Effector memory CD4-positive, alpha-beta T cell (primary cell): ENCODE measurements at places on chromosomes 12 and 14.

DNA sequence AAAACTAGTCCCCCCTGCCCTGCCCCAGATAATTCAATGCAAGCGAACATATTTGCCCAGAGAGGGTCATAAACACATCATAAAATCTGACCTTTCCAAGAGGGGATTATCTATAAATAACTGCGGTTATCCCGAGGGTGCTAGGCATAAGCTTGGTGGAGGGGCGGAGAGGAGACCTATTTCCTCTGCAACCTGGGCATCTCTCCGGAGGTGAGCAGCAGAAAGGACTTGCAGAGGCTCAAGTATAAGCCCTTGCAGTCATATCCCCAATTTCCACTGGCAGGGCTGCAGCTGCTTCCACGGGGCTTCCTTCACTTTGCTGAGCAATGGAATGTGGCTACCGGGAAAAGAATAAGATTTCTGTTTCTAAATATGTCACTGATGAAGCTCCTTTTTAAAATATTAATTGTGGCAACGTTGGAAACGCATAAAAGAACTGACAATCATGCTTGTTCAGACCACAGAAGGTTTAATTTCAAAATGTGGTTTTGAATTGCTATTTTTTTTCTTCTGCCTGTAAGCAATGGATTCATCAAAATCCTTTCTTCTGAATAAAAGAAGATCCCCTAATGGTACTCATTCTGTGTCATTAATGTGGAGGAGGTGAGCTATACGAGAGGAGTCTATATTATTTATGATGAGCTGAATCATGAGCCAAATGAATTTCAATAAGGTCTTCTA lies 268.9 kb upstream of the ATP2B1 start:
- no peaks in the 10 kb centered on the region for H3K4me1 ChIP-seq
- no peak for DNase-seq
- no peak overlapping the region for H3K27ac ChIP-seq
- H3K27me3 ChIP-seq: no peaks in the 10 kb centered on the region

DNA sequence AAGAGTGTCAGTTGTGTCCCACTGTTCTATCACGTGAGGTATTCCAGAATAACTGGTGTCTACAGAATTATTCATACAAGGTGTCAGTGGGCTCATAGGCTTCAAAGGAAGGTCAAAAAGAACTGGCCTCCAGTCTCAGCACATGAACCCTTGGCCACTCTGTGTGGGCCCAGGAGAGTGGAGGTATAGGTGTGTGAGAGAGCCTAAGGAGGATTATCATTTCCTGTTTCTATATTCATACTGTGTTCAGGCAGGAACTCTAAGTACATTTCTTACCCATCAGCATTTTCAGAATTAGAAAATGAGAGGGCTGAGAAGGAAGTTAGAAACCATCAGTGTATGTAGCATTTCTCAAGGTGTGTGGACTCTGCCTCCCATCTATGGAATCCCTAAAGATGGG lies 87.0 kb downstream of the BTG1 start:
- DNase-seq: no peak
- no peaks in the 10 kb centered on the region for H3K36me3 ChIP-seq
- H3K4me1 ChIP-seq: peaks cover 14% of the 10 kb centered on the region
- H3K27ac ChIP-seq: no peak overlapping the region
- no peak overlapping the region for H3K4me3 ChIP-seq

- peaks cover 50% of the 10 kb centered on the region for H3K4me1 ChIP-seq
- no peak for DNase-seq
- H3K27me3 ChIP-seq: no peaks in the 10 kb centered on the region
- no peak overlapping the region for H3K4me3 ChIP-seq
- H3K27ac ChIP-seq: peak overlapping the region; percentile 25
Observed at GRCh38 chr14:100058777-100059437, 6.3 kb upstream of the EVL start.

DNA sequence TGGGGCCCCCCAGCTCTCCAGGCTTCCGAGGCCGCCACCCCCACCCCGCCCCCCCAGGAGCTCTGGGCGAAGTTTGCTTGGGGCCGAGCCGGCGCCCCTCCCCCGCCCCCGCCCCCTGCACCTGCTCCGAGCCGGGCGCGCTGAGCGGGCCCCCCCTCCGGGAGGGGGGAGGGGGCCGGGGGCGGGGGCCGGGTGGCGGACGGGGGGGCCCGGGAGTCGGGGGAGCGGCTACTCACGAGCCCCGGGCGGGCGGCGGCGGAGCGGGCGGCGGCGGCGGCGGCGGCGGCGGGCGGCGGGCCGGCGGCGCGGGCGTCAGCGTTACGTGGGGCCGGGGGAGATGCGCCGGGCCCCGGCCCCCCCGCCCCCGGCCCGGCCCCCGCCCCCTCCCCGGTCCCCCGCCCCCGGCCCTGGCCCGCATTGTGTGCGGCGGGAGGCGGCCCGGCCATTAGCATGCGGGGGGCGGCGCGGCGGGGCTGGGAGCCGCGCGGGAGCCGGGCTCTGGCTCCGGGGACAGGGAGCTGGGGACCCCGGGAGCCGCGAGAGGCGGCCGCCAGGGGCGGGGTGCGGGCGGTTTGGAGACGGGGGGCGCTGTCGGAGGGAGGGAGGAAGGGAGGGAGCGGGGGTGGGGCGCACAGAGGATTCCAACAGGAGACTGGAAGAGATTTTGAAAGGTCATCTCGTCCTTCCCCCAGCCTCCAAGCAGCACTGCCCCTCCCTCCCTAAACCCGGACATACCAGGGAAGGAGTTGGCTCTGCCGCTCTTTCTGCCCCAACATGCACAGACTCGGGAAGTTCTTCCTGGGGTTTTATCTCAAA lies at the start of gene ZNF219:
Gene ZNF219 (minus strand): TSS at position 580 of the 816 bp plus-strand sequence. CDS start 5,064 bp downstream, outside the sequence.
- H3K27me3 ChIP-seq: no peaks in the 10 kb centered on the region
- H3K27ac ChIP-seq: peak within 1 kb of the TSS; percentile 74
- no peaks in the 10 kb centered on the region for H3K36me3 ChIP-seq
- H3K4me3 ChIP-seq: peak within 1 kb of the TSS; percentile 43
- peaks cover 19% of the 10 kb centered on the region for H3K4me1 ChIP-seq

- H3K36me3 ChIP-seq: no peaks in the 10 kb centered on the region
- H3K4me3 ChIP-seq: no peak overlapping the region
- no peak for DNase-seq
- H3K27ac ChIP-seq: no peak overlapping the region
- H3K4me1 ChIP-seq: peaks cover 9% of the 10 kb centered on the region
- H3K27me3 ChIP-seq: no peaks in the 10 kb centered on the region
Observed at GRCh38 chr14:102571043-102571442, 21.4 kb upstream of the RCOR1 start.

GRCh38 chr14:52327374-52328226 lies 13.5 kb downstream of the PTGER2 start:
- H3K36me3 ChIP-seq: peaks cover 12% of the 10 kb centered on the region
- H3K27ac ChIP-seq: no peak overlapping the region
- no peak overlapping the region for H3K4me3 ChIP-seq
- DNase-seq: no peak

DNA sequence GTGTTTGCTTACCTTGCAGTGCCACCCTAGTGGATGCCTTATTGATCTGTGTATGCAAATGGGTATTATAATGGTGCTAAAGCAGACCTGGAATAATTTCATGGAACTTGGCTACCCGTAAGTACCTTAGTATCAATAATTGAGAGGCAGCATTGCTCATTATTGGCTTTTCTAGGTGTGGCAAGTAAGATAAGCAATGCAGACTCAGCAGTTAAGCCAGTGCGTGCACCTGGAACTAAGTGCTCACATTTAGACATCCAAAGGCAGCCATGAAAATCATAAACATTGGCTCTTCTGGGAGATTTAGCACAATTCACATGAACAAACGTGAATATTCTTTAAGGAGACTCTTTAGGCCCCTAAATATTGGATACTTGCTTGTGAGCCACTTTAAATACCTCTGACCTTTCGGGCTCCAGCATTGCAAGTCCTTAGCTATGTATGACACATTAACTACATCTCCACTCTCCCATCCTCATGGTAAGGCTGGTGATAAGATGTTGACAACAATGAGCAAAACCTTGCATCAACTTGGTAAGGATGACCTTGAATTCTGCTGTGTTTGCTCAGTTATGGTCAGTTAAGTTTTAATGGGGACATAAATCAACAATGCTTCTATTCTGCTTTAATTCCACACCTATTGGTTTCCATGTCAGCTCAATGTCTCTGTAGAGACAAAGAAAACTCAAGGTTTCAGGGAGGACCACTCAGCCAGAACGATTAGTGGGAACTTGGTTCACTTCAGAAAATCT lies 112.0 kb downstream of the SLC5A8 start:
- no peak for DNase-seq
- no peaks in the 10 kb centered on the region for H3K4me1 ChIP-seq
- no peak overlapping the region for H3K27ac ChIP-seq
- no peaks in the 10 kb centered on the region for H3K36me3 ChIP-seq

DNA sequence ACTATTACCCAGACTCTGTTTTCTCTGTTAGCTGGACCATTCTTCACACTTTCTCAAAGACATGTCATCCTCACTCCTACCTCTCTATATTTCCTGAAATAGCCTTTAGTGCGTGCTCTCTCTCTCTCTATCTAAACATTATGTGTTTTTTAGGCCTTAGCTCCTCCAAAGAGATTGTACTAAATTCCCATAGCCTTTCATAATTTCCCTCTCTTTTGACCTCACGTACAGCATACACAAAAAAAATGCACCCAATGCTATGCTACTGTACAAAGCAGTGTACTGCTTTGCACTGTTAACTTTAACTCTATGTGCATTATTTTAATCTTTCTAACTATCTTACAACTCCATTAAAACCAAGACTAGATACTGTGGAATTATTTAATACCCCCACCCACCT lies 288.4 kb downstream of the DAD1 start:
- H3K27ac ChIP-seq: no peak overlapping the region
- no peaks in the 10 kb centered on the region for H3K36me3 ChIP-seq
- no peak for DNase-seq

DNA sequence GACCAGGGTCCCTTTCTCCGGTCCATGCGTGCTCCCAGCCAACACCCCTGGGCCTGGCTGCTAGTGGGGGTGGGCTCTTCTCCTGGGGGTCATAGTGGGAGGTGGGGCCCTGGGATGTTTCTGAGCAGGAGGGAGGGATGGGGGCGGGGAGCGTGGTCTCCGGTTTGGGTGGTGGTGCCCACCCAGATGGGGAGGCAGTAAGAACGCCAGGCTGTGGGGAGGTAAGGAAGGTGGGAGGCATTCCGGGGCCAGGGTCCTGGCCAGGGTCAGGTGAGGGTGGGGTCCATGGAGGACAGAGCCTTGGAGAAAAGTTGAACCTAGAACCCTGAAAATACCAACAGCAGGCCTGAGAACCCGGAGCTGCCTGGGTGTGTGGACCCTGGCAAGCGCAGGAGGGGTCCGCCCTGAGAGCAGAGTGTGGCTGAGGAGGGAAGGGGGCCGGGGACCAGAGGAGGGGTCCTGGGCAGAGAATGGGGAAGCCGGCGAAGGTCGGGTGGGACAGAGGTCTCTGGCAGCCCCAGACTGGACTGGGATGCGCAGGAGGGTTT lies 5.7 kb downstream of the CRIP2 start:
- DNase-seq: no peak
- no peaks in the 10 kb centered on the region for H3K36me3 ChIP-seq
- H3K27ac ChIP-seq: peak overlapping the region; percentile 100
- peaks cover 80% of the 10 kb centered on the region for H3K4me1 ChIP-seq
- H3K27me3 ChIP-seq: no peaks in the 10 kb centered on the region

- H3K4me1 ChIP-seq: no peaks in the 10 kb centered on the region
- H3K27me3 ChIP-seq: no peaks in the 10 kb centered on the region
- no peak overlapping the region for H3K4me3 ChIP-seq
- H3K27ac ChIP-seq: no peak overlapping the region
Observed at GRCh38 chr12:27762757-27763156, 17.3 kb upstream of the KLHL42 start.

DNA sequence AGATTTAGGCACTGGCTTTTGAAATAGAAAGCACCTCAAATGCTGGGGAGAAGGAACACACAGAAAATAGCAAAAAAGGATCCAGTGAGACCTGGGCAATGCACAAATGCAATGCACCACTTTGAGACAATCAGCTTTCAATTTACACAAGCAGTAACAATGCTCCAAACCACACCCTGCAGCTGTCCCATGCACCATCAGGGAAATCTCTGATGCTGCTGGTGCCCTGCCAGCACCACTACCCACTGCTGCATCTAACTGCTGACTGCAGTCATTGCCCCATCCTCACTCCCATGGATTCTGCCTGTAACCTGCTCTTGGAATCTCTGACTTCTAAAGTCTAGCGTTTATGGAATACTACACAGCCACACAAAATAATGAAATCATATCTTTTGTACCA lies 21.0 kb upstream of the HMGA2 start:
- H3K36me3 ChIP-seq: no peaks in the 10 kb centered on the region
- no peak for DNase-seq
- no peak overlapping the region for H3K4me3 ChIP-seq

GRCh38 chr12:112183141-112184021 lies 58.0 kb downstream of the TRAFD1 start:
- no peak for DNase-seq
- no peak overlapping the region for H3K27ac ChIP-seq
- H3K36me3 ChIP-seq: peaks cover 26% of the 10 kb centered on the region
- no peak overlapping the region for H3K4me3 ChIP-seq
- no peaks in the 10 kb centered on the region for H3K27me3 ChIP-seq

GRCh38 chr12:32322354-32322753 lies 77.0 kb upstream of the FGD4 start:
- no peak overlapping the region for H3K4me3 ChIP-seq
- DNase-seq: no peak
- no peak overlapping the region for H3K27ac ChIP-seq
- H3K36me3 ChIP-seq: no peaks in the 10 kb centered on the region
